ENCODE measurements at places on chromosomes 2 and 18.

- no peak for DNase-seq
Observed at GRCh38 chr18:21129566-21130216, 18.1 kb upstream of the ROCK1 start.

GRCh38 chr2:120209427-120210269 is 13.6 kb downstream of the TMEM185B start:
- DNase-seq = no peak

DNA sequence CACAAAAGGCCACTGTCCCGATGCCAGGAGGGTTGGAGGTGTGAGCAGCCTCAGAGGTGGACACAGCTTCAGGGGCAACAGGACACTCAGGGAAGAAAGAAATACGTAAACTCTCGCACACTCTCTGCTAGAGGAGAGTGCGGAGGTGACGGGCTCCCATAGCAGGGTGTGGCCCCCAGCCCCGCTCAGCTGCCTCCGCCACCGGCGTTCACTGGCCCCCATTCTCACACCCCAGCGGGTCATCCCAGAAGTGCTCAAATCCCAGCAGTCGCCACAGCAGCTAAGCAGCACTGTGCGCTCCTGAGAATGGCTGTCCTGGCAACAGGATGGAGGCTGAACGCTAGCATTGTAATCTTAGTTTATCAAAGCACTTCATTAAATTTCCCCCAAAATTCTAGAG is 315.6 kb upstream of the SALL3 start:
- DNase-seq = no peak

- no peak for DNase-seq
Observed at GRCh38 chr2:73239776-73240175, 5.7 kb downstream of the CCT7 start.

- no peak for DNase-seq
Observed at GRCh38 chr18:34153711-34154110, 71.0 kb downstream of the NOL4 start.

DNA sequence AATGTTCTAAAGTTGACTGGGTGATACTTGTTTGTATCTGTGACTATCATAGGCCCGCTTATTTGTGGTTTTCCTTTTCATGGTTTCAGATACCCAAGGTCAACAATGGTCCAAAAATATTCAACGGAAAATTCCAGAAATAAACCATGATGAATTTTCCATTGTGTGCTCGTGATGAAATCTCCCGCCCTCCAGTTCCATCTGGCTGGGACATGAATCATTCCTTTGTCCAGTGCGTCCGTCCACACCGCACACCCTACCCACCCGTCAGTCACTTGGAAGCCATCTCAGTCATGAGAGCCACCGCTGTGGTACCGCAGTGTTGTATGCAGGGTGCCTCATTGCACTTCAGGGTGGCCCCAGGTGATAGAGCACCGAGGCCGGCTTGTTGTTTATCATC is 268.2 kb upstream of the PXDN start:
- no peak for DNase-seq

- DNase-seq = no peak
Observed at GRCh38 chr2:214139630-214140284, 271.1 kb upstream of the VWC2L start.

DNA sequence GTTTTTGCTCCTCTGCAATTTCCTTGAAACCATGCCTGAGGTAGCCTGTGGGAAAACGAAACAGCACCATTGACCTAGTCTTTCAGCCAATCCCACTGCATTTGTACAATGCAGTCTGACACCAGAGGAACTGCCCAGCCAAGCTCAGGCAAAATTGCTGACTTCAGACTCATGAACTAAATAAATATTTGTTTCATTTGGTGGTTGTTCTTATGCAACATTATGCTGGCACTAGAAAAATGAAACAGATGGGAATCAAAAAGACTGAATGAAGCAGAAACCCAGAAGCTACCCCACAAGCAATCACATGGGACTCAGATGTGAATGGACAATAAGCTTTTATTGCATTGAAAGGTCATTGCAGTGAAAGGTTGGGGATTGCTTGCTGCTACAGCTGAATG is 1.7 kb downstream of the NAT8 start:
- DNase-seq = no peak

- DNase-seq = no peak
Observed at GRCh38 chr2:159228081-159228581, 58.4 kb downstream of the WDSUB1 start.

DNA sequence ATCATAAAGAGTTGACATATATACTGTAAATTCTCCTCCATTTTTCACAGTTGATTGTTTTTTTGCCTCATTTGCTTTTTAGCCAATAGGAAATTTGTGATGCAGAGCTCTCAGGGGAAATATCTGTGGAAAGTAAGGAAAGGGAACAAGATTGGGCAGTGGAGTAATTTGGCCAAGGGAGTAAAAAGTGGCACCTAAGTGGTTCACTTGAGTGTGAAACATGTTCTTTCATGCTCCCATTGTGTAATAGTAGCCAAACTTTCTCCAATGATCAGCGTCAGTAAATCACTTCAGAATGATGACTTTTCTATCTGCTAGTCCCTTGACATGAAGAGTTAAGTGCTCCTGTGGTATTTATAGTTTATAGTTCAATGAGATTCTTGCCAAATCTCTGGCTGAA is 141.9 kb upstream of the KCNJ3 start:
- DNase-seq = no peak

GRCh38 chr2:9958057-9958456 is 6.6 kb downstream of the GRHL1 start:
- DNase-seq = no peak

DNA sequence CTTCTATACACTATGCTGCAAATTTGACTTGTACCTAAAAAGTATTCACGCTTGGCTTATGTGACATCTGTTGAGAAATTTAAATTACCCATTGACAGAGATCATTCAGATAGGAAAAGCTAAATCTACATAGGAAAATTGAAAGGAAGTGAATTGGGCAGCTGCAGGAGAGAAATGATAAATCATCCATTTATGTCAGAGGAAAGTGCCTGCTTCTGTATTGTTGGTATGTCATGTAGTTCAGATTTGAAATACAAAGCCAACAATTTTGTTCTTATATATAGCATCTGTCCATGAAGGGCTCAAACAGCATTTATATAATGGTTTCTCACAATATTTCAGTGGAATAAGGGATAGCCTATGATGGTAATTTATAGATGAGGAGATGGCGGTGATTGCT is 17.6 kb downstream of the LINC00305 start:
- no peak for DNase-seq

- DNase-seq = no peak
Observed at GRCh38 chr2:65608466-65608865, 176.1 kb upstream of the SPRED2 start.

- no peak for DNase-seq
Observed at GRCh38 chr2:239092571-239093294, 244.8 kb downstream of the TWIST2 start.

GRCh38 chr18:8041526-8042111 is 474.5 kb downstream of the PTPRM start:
- no peak for DNase-seq

DNA sequence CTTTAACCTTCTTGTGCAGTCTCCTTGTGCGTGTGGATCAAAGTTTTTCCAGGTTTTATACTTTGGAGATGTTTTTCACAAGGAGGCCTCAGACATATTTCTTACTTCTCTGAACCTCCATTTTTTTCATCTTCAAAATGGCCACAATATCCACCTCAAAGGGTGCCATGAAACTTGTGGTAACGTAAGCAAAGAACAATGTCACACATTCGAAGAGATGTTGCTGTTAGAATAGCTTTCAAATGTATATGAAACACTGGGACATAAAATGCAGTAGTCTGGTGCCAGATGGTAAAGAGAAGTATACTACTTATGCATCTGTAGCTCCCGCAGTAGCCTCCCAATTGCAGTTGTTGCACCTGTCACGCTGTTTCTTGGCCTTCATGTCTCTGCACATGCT is 2.6 kb upstream of the KRCC1 start:
- DNase-seq = no peak

- DNase-seq = no peak
Observed at GRCh38 chr2:56287974-56288373, 104.2 kb downstream of the CCDC85A start.

- DNase-seq = no peak
Observed at GRCh38 chr18:26307161-26307773, 81.0 kb downstream of the TAF4B start.

- DNase-seq = peak; percentile 70
Observed at GRCh38 chr2:26438526-26438925, 36.8 kb downstream of the DRC1 start.

DNA sequence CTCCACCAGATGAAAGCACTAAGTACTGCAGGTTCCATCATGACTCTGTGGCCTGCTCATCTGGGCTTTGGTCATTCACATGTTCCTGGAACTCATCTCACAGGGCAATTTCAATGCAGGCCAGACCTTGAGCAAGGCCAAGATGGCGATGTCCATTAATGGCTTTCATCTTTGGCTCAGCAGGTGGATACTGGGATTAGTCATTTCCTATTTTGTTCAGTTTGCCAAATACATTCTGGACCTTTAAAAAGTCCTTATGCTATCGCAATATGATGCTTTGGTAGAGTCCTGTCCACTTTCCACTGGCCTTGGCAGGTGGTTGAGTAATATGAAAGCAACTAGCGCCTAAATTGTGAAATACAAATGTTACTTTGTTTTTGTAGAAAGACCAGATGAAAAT is 170.1 kb upstream of the REV1 start:
- no peak for DNase-seq

- no peak for DNase-seq
Observed at GRCh38 chr2:101844055-101844635, 146.6 kb downstream of the MAP4K4 start.

DNA sequence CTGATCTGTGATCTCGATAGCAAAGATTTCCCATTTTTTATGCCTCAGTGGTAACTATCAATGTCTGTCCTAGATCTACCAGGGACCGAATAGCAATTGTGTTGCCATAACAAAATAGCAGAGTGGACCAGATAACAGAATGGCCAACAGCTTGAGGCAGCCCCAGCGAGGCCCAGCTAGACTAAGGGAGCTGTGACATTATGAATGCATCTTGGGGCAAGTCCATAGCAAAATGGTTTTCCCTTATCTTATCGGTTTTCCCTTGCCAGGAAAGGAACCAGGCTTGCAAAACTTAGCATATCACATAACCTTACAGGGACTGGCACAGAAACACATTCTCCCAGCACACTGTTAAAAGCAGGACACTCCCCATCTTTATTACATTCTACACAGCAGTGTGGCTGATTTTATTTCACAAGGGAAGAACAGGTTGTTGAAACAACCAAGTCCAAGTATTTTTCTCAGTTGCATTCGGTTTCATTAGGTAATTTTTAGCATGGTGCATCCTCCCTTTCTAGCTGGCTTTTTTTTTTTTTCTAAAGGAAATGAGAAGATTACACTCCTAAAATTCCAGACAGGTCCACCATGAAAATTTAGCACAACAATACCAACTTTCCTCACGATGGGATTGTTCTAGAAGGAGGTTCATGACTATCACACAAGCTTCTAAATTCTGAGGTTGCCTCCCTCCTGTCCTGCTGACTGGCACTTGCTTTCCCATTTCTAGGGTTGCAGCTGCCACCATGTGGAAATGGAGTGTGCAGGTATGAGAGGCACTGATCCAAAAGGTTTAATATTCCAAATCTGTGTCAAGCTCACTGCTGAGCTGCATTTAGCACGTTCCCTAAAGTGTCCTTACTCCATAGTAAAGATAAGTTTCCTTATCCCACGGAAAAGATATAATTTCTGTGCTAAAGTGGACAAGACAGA is 97.0 kb upstream of the SLC35G4 start:
- DNase-seq = no peak

GRCh38 chr18:36035253-36035652 is 32.1 kb downstream of the RPRD1A start:
- no peak for DNase-seq

DNA sequence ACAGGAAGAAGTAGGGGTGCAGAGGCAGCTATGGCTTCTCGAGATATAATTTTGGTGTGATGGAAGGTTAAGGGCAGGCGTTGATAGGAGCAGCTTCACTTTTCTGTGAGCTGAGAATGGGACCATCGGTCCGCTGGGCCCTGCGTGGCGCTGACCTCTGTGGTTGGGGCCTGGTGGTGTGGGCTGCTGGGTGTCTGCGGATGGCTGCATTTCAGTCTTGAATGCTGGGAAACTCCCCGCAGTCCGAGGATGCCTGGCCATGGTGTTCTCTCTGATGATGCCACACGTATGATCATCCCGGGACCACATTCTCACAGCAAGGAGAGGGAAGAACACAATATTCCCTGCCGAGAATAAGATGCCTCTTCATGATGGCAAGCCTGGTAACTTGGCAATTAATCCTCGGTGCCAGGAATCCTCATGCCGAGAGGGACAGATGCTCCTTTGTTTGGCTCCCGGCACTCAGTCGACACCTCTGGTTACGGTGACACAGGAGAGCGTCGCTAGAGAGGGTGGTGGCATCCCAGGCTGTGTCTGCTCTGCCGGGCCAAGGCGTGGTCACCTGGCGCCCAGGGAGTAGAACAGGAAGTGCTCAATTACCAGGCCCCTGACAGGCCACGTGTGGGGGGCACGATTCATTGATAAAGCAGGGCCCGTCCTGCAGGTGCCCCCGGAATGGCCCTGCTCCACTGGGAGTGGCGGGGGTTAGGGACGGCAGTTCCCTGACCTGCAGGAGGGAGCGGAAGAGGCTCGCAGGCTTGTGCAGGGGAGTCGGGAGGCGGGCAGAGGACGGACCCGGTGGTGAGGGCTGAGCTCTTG is 119.4 kb upstream of the CTDP1 start:
- no peak for DNase-seq

DNA sequence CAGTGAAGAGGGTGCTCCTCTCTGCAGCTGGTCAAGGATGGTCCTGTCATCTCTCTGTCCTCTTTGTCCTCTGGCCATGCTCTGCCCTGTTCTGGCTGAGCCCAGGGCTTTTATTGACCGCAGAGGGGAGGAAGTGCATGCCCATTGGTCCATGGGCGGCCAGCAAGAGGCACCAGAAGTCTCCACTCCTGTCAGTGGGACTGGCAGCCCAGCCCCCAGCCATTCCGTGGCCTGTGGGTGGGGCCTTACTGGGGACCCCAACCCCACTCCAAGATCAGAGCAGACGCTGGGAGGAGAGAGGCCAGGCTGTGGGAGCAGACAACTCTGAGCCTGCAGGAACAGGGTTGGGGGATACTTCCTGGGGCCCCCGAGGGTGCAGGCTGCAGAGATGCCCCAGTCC is 156.9 kb downstream of the CTNNA2 start:
- no peak for DNase-seq

DNA sequence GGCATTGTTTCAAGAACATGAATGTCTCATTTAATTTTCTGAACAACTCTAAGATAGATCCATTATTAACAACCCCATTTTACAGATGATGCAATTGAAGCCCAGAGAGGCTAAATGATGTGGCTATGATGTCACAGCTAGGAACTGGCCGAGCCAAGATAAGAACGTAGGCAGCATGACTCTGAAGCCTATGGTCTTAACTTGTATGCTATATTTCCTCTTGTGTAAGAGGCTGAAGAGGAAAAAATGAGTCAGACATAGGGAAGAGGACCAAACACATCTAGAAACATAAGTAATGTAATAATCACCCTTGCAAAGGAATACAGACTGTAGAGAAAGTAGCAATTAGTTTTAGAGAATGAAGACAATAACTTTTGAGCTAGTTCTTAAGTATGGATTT is 416.8 kb downstream of the FIGN start:
- DNase-seq = no peak

- DNase-seq = no peak
Observed at GRCh38 chr2:238703436-238703835, 144.4 kb upstream of the TWIST2 start.

GRCh38 chr2:48313036-48313877 is 216.7 kb upstream of the STON1 start:
- no peak for DNase-seq
